ENCODE measurements at places on chromosomes 5 and 9.

GRCh38 chr9:396396-396795 lies 181.7 kb downstream of the DOCK8 start:
- no peaks in the 10 kb centered on the region for H3K36me3 ChIP-seq
- no peak overlapping the region for H3K27ac ChIP-seq
- no peaks in the 10 kb centered on the region for H3K4me1 ChIP-seq

DNA sequence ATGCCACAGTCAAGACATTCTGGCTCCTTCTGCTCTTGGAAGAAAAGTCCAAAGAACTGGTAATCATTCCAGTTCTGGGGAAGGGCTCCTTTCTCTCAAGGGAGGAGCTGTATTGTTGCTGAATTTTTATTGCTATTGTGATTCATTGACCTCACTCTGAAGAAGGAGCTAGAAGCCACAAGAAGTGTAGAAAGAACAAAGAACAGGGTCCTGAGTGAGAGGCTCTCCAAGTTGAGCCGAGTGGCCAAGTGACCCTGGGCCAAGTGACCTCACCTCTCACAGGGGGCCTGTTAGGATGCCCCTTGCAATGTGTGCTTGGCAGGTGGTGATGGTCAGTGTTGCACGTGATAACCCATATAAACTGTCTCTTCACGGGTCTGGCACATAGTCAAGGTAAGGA lies 173.3 kb downstream of the FGF18 start:
- no peak overlapping the region for H3K27ac ChIP-seq
- no peak overlapping the region for H3K4me3 ChIP-seq
- peaks cover 19% of the 10 kb centered on the region for H3K4me1 ChIP-seq

GRCh38 chr5:125227333-125228095 lies 481.1 kb upstream of the ZNF608 start:
- H3K27ac ChIP-seq = no peak overlapping the region
- no peak for DNase-seq
- H3K27me3 ChIP-seq = no peaks in the 10 kb centered on the region
- H3K36me3 ChIP-seq = no peaks in the 10 kb centered on the region
- no peak overlapping the region for H3K4me3 ChIP-seq

- H3K27me3 ChIP-seq = no peaks in the 10 kb centered on the region
- H3K4me3 ChIP-seq = no peak overlapping the region
- DNase-seq = no peak
- no peaks in the 10 kb centered on the region for H3K4me1 ChIP-seq
- H3K36me3 ChIP-seq = peaks cover 20% of the 10 kb centered on the region
Measured at GRCh38 chr9:21965401-21965951, 28.7 kb downstream of the CDKN2A start.

- H3K27me3 ChIP-seq = no peaks in the 10 kb centered on the region
- no peak overlapping the region for H3K4me3 ChIP-seq
- H3K4me1 ChIP-seq = no peaks in the 10 kb centered on the region
Measured at GRCh38 chr9:25254051-25254450, 424.2 kb downstream of the TUSC1 start.

GRCh38 chr9:126470241-126470993 lies 143.3 kb upstream of the LMX1B start:
- H3K27ac ChIP-seq = no peak overlapping the region
- no peaks in the 10 kb centered on the region for H3K36me3 ChIP-seq

DNA sequence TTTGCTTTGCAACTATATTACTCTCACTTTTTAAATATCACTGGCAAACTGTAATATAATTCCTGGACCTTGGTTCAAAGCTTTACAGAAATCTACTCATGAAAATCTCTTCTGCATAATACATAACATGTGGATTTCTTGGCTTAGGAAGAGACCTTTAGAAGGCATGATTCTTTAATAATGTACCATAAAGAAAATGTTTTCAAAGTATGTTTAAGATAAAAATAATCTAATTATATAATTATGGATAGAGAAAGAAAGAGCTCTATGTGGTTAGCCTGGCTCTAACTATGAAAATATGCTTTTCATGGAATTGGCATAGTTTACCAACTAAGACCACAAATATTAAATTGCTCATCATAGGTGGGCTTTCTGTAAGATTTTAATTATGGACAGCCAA lies 817.8 kb downstream of the TLE1 start:
- no peak overlapping the region for H3K27ac ChIP-seq
- H3K27me3 ChIP-seq = no peaks in the 10 kb centered on the region
- H3K4me3 ChIP-seq = no peak overlapping the region
- no peaks in the 10 kb centered on the region for H3K36me3 ChIP-seq
- DNase-seq = no peak
- H3K4me1 ChIP-seq = peaks cover 12% of the 10 kb centered on the region

DNA sequence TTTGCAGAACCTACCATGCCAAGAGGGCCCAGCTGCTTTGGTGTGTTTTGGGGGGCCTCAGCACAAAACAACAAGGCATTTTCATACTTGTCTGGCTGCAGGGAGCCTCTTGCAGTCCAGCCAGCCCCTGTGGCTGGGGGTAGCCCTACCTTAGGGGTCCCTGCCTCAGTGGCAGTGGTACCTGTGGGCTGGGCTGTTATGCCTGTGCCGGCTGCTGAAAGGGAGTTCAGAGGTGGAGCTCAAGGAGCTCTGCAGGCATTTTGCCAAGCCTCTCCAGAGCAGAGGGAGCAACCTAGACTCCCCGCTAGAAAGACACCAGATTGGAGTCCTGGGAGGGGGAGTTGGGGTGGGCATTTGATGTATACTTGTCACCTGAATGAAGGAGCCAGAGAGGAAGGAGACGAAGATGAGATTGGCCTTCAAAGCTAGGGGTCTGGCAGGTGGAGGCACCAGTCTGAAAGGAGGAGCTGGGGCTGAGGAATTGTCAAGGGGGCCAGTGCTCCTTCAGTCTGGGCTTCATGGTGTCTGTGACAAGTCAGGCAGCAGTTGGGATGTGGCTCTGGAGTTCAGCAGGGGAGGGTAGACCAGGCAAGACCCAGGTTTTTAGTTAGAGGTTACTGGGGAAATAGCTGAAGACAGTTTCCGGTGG lies 1.5 kb downstream of the SHROOM1 start:
- H3K27ac ChIP-seq = no peak overlapping the region
- no peaks in the 10 kb centered on the region for H3K27me3 ChIP-seq
- H3K36me3 ChIP-seq = no peaks in the 10 kb centered on the region
- peak overlapping the region; percentile 83 for H3K4me3 ChIP-seq
- no peak for DNase-seq

GRCh38 chr5:19208397-19208796 lies 779.6 kb downstream of the CDH18 start:
- no peaks in the 10 kb centered on the region for H3K4me1 ChIP-seq
- H3K36me3 ChIP-seq = no peaks in the 10 kb centered on the region
- H3K27me3 ChIP-seq = no peaks in the 10 kb centered on the region
- no peak overlapping the region for H3K27ac ChIP-seq
- H3K4me3 ChIP-seq = no peak overlapping the region
- no peak for DNase-seq

DNA sequence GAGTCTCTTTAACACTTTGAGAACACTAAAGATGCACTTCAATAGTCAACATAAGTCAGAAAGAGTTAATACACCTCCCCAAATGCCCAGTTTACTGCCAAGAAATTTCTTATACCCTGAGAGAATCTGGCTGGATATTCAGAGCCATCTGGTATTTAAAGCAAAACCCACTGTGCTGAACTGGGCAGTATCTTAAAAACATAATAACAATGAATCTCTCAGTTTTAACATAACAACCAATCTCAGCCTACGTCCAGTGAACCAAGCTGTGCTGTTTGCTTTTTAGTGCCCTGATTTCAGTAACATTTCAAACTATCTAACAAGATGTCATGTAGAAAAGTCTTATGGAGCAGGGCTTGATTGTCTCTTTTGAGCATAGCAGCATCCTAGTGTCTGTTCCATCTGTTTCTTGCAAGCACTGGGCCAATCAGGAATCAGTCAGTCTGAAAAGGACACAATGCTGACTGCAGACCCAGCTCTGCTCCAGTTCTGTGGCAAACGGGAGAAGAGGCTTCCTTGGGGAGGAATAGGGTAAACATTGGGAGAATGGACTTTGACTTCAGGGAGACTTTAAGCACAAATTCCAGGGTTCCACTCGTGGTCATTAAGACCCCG lies 43.6 kb upstream of the FAM81B start:
- no peak overlapping the region for H3K27ac ChIP-seq
- no peak overlapping the region for H3K4me3 ChIP-seq
- H3K27me3 ChIP-seq = no peaks in the 10 kb centered on the region
- no peak for DNase-seq
- H3K36me3 ChIP-seq = no peaks in the 10 kb centered on the region
- H3K4me1 ChIP-seq = no peaks in the 10 kb centered on the region

GRCh38 chr5:36739751-36740221 lies 133.4 kb downstream of the SLC1A3 start:
- no peaks in the 10 kb centered on the region for H3K27me3 ChIP-seq
- no peaks in the 10 kb centered on the region for H3K36me3 ChIP-seq
- H3K27ac ChIP-seq = no peak overlapping the region
- DNase-seq = peak; percentile 67
- no peak overlapping the region for H3K4me3 ChIP-seq

DNA sequence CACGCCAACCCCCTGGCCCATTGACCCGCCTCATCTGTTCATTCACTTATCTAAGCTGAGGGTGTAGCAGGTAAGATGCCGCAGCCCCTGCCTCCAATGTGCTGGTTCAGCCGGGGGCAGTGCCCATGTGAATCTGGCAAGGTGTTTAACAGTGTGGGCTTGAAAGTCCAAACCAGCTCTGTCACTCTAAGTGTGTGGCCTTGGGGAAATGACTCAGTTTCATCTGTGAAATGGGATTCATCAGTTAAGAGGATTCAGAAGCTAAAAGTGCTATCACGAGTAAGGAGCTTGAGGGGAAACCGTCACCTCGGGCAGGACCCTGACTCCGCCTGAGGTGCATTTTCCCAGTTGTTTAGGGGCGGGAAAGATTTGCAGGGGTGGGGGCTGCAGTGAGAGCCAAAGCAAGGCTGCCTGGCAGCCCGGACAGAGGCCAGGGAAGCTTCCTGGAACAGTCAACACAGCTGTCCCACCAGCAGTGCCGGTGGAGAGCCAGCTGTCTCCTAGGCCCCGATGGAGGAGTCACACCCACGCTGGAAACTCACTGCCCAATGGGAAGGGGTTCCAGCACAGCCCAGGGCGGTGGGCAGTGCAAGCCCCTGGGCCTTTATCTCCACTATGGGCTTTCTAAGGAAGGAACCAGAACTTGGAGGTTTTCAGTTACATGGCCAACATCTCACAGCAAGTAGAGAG lies 9.7 kb upstream of the URM1 start:
- H3K36me3 ChIP-seq = no peaks in the 10 kb centered on the region
- H3K27me3 ChIP-seq = no peaks in the 10 kb centered on the region
- H3K27ac ChIP-seq = no peak overlapping the region
- peaks cover 12% of the 10 kb centered on the region for H3K4me1 ChIP-seq
- H3K4me3 ChIP-seq = peak overlapping the region; percentile 53

DNA sequence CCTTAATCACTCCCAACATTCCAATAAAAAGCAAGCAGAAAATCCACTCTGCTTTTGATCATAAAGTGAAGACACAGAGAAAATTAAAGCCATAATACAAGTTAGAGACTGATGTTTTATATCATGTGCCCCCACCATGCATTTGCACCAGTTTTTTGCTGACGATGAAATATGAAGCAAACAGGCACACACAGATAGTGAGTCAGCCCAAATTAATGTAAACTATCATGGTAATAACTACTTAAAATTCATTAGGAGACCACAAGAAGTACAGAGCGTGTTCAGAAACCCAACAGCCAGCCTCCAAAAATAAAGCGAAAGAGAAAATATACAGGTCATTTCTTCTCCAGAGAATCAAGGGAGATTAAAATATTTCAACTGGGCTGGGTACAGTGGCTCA lies 46.4 kb upstream of the KDM4C start:
- H3K27ac ChIP-seq = no peak overlapping the region
- no peak overlapping the region for H3K4me3 ChIP-seq
- DNase-seq = no peak
- H3K4me1 ChIP-seq = no peaks in the 10 kb centered on the region
- no peaks in the 10 kb centered on the region for H3K36me3 ChIP-seq

- DNase-seq = peak; percentile 40
- H3K4me1 ChIP-seq = peaks cover 12% of the 10 kb centered on the region
- H3K27ac ChIP-seq = no peak overlapping the region
- no peaks in the 10 kb centered on the region for H3K27me3 ChIP-seq
- H3K36me3 ChIP-seq = no peaks in the 10 kb centered on the region
Measured at GRCh38 chr5:40486437-40487275, 193.1 kb upstream of the PTGER4 start.

DNA sequence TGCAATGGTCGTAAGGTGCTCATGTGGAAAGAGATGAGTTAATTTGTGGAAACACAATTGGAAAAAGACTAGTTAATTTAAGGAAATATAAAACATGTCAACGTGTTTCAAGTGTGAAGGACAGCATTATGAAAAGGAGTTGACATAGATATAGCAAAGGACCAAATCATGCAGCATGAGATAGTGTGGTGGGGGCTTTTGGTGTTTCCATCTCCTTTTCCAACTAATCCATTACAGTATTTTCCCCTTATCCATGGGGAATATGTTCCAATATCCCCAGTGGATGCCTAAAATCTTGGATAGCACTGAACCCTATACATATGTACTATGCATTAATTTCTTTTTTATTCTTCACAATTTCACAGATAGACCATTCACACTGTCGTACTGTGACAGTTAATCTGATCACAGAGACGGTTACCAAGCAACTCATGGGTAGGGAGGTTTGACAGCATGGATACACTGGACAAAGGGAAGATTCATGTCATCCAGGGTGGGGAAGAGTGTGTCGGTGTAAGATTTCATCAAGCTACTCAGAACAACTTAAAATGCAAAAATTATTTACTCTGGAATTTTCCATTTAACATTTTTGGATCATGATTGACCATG lies 238.6 kb downstream of the CDH12 start:
- H3K4me1 ChIP-seq = no peaks in the 10 kb centered on the region
- no peak for DNase-seq
- no peaks in the 10 kb centered on the region for H3K36me3 ChIP-seq
- H3K27ac ChIP-seq = no peak overlapping the region
- no peaks in the 10 kb centered on the region for H3K27me3 ChIP-seq
- no peak overlapping the region for H3K4me3 ChIP-seq

- DNase-seq = no peak
- H3K36me3 ChIP-seq = no peaks in the 10 kb centered on the region
- no peak overlapping the region for H3K4me3 ChIP-seq
- no peak overlapping the region for H3K27ac ChIP-seq
- H3K4me1 ChIP-seq = peaks cover 46% of the 10 kb centered on the region
- H3K27me3 ChIP-seq = no peaks in the 10 kb centered on the region
Measured at GRCh38 chr5:34582371-34582770, 73.8 kb upstream of the RAI14 start.

DNA sequence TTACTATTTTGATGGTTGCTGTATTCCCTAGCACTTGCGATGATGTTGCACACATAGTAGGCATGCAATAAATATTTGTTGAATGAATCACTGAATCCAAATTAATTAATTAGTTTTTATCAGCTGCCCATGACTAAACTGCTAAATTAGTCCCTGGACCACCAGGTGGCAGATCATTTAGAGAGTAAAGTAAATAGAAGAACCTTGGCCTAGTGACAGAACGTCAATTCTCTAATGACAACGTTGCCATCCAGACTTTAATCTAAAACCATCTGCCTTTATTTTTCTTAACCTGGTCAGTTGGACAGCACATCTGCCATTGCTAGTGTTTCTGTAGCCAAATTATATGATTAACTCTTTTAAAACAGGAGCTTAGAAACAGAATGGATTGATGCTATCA lies 457.5 kb downstream of the KIF4B start:
- no peak overlapping the region for H3K27ac ChIP-seq
- H3K36me3 ChIP-seq = no peaks in the 10 kb centered on the region
- no peak for DNase-seq
- no peaks in the 10 kb centered on the region for H3K4me1 ChIP-seq
- no peak overlapping the region for H3K4me3 ChIP-seq
- H3K27me3 ChIP-seq = no peaks in the 10 kb centered on the region

- no peak overlapping the region for H3K27ac ChIP-seq
- no peaks in the 10 kb centered on the region for H3K36me3 ChIP-seq
- H3K27me3 ChIP-seq = no peaks in the 10 kb centered on the region
- peak overlapping the region; percentile 43 for H3K4me3 ChIP-seq
- H3K4me1 ChIP-seq = no peaks in the 10 kb centered on the region
Measured at GRCh38 chr9:101375546-101375945, 9.3 kb downstream of the BAAT start.
